Left ventricle myocardium inferior (tissue), 1 donor: ENCODE measurements at places on chromosomes 7 and 10.

- DNase-seq = no peak
Measured at GRCh38 chr10:9848981-9849380, 1168.7 kb upstream of the CELF2 start.

DNA sequence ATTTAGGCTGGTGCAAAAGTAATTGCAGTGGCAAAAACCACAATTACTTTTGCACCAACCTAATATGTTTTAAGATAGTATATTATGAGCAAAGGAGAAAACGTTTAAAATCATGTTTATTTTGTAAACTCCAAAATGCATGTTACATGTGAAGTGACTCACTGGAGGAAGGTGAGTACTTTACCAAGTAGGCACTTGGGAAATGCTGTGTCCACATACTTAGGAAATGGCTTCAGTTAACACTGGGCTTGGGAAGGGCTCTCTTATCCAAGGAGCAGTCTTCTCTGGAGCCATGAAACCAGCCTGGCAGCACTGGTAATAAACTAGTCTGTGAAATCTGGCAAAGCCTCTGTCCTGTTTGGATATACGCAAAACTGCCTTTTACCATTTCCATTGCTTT, 4.4 kb downstream of the RPS24 start:
- no peak for DNase-seq

DNA sequence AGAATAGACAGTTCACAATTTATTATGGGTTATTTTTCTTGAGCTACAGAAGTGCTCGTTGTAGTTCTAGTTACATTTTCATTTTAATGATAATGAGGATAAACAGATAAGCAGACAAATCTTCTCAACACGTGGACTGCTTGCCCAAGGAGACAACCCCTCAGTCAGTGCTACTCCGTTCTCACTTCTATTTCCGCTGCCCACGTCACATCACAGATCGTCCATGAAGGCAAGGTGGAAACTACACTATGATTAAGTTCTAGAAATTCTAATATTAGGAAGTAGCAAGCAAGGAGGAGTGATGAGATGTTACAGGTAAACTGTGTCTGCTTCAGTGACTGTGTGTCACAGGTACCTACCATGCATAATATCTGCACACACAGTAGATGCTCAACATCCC, 210.5 kb downstream of the CHCHD3 start:
- DNase-seq = no peak

GRCh38 chr7:81185072-81185471, 266.2 kb upstream of the SEMA3C start:
- DNase-seq = no peak

DNA sequence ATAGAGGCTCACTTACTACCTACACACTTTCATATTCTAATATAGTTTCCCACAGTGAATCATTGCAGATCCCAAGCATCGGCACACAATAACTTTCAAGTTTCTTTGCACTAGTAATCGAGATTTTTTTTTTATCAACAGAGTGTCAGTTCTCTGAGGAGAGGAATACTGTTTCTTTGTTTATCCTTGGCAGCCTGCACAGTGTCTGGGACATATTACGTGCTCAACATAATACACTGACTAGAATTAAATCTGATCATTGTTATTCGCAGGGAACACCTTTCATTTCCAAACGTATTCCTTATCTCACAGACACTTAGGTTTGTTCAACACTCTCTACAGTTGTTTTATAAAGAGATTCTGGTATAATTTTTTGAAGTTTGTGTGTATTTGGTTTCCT, 95.3 kb downstream of the CACNA2D1 start:
- DNase-seq = no peak

DNA sequence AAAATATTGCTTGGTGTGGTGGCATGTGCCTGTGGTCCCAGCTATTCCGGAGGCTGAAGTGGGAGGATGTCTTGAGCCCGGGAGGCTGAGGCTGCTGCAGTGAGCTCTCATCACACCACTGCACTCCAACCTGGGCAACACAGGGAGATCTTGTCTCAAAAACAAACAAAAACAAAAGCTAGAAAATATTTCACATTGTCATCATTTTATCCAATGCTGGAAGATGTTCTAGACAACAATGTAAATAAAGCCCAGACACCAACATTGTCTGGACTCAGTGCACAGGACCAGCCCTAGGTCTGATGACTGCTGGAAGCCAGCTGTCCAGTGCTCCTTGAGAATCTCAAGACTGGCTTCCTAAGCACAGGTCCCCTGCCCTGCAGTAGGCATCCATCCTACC, 13.5 kb downstream of the SEPHS1 start:
- no peak for DNase-seq

- DNase-seq = no peak
Measured at GRCh38 chr7:2301511-2301863, 12.8 kb downstream of the SNX8 start.

DNA sequence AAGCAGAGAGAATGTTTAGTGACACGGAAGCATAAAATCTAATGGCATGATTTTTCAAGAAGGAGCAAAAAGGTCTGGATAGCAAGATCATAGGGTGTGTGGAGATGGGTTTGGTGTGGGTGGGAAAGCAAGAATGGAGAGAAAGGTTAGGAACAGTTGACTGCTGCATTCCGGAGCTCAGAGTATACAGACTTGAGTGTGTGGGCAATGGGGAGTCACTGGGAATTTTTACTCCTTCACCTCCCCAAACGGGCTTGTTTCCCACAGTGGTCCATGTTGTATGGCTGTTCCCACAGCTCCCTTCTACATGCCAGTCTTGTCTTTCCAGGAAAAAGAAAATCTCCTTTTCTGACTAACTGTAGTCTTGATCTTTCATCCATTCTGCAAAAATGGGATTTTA, 122.1 kb downstream of the CDK6 start:
- DNase-seq = no peak

- DNase-seq = no peak
Measured at GRCh38 chr7:105815576-105815975, 60.8 kb downstream of the ATXN7L1 start.

DNA sequence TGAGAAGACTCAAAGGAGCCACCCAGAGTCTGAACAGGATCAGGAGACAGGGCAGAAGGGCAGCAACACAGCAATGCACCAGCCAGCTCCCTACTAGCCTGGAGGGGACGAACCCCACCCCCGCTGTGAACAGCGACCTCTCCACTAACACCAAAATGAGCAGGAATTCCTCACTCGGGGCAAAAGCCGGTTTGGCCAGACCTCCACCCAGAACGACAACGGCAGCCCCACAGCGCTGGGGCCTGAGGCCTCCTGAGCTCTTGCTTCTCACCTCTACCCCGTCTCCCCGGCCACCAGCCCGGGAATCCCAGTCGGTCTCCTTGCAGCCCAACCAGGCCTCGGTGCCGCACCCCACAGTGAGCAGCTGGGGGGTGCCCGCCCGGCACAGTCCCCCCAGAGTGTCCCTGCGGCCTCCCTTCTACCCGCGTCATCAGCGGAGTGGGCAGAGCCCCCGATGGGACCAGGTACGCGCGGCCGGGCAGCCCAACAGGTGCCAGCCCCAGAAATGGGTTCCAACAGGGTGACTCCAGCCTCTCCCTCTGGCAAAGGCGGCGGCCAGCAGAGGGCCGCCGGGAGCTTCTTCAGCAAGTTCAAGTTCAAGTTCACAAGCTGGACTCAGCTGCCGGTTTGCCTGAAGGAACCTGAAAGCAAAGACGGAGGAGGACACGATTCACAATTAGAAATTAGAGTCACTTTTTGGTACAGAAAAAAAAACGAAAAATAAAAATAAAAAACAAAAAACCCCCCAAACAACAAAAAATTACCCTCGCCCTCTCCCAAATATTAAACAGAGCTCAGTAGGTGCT, 129.0 kb downstream of the MARCHF5 start:
- DNase-seq = peak; percentile 52

DNA sequence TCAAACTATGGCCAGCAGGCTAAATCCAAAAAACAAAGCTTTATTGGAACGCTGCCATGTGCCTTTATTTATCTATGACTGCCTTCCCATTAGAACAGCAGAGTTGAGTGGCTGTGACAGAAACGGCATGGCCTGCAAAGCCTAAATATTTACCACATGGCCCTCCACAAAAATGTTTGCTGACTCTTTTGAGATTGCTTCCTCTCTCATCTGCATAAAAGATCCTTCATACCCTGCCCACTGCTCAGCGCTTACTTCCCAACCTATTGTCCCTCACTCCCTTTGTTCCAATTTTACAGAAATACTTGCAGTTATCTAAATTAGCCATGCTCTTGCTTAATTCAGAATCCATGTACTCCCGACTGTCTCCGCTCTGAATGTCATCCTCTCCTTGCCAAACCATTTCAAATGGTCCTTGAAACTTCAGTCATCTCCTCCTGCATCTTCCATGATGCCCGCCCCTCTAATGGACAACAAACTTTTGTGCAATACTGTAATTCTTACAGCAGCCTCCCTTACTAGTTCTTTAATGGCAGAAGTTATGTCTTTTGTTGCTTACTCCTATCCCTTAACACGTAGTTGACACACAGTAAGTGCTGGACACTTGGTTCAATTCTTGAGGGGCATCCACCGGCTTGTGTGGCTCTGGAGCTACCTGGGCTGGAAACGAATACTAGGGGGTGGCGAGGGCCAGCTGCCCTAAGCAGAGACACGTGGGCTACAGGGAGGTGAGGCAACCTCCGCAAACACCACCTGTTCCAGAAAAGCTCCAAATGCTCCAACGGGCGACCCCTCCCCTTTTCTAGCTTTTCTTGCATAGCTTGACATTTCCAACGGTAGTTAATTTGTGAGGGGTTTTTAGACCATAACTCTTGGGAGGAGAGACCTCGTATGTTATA, 832 bp downstream of the XRCC2 start:
- DNase-seq = no peak

DNA sequence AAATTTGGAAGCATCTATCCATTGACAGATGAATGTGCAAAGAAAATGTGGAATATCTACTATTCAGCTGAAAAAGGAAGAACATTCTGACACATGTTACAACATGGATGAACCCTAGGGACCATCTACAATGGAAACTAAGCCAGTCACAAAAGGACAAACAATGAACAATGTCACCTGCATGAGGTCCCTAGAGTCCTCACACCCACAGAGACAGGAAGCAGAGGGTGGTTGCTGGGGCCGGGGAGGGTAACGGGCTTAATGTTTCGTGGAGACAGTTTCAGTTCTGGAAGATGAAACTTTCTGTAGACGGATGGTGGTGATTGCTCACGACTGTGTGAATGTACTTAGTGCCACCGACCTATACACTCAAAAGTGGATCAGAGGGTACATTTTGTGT, 282.9 kb downstream of the ADARB2 start:
- DNase-seq = no peak

DNA sequence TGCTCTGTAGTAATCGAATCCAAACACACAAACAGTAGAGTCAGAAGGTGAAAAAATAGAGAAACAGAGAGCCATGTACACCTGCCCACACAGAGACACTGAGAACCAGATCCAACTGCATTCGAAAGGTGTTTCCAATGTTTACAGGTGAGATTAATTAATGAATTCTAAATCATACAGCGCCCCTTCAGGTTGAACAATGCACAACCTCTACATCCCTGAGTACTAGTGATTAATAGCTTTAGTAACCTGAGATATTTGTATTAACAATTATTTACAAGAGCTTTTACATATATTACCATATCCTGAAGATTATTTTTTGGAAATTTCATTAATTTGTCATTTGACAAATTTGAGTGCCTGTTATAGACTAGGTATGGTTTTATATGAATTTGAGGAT, 7.6 kb upstream of the MRC1 start:
- DNase-seq = no peak

GRCh38 chr10:51667678-51668335, 31.6 kb downstream of the CSTF2T start:
- DNase-seq = no peak

DNA sequence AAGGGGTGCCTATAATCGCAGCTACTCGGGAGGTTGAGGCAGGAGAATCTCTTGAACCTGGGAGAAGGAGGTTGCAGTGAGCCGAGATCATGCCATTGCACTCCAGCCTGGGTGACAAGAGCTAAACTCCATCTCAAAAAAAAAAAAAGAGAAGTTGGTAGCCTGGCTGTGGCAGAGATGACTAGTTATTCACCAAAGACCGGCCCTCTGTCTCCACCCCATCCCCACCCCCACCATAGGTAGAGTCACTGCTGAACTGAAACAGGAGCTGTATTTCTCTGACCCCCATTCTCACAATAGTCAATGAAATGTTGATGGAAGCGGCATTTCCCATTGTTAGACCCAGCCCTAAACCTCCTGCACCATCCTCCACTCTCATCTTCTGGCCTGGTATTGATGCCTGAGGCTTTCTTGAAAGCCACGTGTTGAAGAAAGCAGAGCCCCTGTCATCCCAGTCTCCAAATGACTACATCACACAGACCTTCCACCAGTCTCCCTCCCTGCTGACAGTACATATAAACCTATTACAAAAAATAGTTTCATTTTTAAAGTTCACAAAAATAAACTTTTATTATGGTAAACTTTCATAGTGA, 9.4 kb upstream of the PIK3CG start:
- no peak for DNase-seq

DNA sequence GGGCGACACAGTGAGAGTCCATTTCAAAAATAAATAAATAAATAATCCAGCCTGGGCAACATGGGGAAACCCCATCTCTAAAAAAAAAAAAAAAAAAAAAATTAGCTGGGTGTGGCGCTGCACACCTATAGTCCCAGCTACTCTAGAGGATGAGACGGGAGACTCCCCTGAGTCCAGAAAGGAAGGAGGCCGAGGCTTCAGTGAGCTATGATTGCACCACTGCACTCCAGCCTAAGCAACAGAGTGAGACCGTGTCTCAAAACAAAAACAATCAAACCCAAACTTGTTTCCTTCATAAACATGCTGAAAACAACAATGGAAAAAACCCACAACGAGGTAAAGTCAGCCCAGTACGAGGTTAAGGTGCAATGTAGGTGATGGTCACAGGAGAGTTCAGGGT, 1.2 kb downstream of the COX19 start:
- no peak for DNase-seq

DNA sequence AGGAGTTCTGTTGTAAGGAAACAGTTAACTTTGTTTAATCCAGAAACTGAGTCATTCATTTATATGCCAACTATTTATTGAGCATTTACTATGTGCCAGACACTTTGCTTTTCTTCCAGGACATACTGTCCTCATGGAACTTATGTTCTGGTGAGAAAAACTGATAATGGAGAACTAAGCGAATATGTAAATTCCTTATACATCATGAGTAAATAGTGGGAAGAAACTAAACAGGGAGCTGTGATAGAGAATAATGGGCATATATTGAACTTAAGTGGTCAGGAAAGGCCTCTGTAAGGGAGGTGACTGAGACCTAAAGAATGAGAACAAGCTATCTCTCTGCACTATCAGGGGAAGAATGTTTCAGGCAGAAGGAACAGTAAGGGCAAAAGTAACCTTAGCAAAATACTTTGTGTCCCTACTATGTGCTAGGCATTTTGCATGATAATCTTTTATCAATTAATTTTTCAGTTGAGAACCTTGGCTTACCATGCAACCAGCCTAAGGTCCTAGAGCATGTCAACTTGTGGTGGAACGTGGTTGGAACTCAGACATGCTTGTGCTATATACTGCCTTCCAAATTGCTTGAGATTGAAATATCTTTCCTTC, 45.4 kb downstream of the ST7 start:
- no peak for DNase-seq

DNA sequence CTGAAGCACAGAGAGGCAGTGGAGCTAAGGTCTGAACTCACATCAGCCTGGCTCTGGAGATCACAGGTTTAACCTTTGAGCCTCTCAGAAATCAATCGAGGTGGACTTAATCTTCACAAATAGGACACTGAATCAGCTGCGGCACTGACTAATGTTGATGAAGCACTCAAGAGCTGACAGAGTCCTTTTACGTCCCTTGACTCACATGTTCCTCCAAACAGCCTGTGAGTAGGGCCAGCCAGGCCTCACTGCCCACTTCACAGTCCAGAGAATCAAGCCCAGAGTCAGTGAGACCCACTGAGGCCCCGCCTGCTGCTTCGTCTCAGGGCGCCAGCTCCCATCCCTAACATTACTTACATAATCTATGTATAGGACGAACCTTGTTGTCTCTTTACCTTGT, 63.1 kb downstream of the TNS3 start:
- DNase-seq = no peak
